Renal cortical epithelial cell (primary cell): ENCODE measurements at places on chromosomes 1 and 21.

DNA sequence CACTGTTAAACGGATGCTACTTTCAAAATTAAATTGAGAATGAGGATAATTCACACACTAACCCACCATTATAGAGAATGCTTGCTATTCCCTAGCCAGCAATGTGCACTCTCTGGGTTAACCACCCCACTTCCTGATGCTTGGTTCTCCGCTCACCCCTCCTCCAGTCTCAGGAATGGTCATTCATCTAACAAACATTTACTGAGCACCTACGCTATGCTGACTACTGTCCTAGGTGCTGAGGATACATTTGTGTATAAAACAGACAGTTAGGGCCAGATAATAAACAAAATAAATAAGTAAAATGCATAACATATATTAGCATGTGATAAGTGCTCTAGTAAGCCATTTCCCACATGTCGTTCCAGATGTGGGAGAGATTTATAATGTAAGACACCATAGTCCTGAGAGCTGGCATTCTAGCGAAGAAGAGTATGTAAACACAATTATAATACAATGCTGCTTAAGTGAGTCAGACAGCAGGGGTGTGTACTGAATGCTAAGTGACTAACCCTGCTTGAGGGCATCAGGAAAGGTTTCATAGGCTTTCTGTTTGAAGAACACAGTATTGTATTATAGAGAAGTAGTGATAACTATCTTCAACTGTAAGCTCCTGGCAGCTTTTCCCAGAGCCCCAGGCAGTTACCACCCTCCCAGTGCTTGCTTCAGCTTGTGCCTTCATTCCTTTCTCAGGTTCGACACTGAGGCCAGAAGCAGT, 126.7 kb upstream of the CACHD1 start:
- peak; percentile 98 for DNase-seq

DNA sequence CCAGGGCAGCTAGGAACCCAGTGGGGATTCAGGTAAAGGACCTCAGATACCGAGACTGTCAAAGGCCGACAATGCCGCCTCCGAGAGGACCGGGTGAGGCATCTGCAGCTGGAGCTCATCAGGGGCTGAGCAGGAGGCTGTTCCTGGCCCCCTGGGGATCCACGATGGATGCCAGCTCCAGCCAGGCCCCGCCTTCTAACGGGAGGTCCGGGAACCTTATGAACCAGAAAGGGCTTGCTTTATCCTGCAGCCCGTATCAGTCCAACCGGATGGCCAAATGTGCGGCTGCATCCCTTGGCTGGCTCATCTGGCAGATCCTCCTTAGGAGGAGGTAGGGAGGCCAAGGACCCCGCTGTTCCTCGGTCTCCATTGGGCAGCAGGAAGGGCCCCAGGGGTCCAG, 32.0 kb downstream of the SLC45A1 start:
- no peak for DNase-seq

DNA sequence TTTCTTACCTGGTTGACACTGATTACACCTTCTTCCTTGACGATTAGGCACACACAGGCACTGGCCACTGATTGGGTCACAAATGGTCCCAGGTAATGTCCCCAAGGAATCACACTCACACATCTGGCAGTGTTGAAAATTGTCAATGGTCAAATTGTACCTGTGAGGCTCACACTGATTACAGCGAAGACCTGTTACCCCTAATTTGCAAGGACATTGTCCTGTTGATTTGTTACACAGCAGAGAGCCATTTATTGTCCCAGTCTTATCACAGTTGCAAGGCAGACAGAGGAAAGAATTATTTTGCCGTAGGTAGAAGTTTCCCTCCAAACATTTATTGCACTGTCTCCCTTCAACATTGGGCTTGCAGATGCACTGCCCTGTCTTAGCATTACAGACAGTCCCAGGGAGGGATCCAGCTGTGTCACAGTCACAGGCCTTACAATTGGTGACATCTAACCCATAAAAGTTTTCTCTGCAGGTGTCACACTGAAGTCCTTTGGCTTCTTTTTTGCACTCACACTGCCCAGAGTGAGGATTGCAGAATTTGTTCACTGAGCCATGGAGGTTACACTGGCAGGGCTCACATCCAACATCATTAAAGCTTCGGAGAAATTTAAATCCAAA, 176.6 kb downstream of the USH2A start:
- DNase-seq = no peak

DNA sequence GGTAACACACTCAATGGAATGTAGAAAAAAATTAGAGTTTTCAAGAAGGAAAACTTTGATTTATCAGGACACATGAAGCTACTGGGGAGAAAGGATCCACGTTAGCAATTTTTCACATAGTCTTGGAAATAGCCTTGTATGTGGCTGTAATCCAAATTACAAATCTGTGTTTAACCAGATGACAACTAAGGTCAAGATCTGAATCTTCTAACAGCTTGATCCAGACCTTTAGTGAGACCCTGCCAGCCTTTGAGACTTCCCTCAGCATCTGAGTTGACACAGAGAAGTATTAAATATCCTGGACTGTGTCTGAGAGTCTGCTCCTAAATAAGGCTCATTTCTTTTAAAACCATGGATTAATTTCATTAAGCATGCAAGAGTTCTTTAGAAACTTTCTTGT, 135.9 kb upstream of the KCNK2 start:
- DNase-seq = no peak

GRCh38 chr1:159866905-159867663, 4.6 kb upstream of the VSIG8 start:
- DNase-seq = no peak

DNA sequence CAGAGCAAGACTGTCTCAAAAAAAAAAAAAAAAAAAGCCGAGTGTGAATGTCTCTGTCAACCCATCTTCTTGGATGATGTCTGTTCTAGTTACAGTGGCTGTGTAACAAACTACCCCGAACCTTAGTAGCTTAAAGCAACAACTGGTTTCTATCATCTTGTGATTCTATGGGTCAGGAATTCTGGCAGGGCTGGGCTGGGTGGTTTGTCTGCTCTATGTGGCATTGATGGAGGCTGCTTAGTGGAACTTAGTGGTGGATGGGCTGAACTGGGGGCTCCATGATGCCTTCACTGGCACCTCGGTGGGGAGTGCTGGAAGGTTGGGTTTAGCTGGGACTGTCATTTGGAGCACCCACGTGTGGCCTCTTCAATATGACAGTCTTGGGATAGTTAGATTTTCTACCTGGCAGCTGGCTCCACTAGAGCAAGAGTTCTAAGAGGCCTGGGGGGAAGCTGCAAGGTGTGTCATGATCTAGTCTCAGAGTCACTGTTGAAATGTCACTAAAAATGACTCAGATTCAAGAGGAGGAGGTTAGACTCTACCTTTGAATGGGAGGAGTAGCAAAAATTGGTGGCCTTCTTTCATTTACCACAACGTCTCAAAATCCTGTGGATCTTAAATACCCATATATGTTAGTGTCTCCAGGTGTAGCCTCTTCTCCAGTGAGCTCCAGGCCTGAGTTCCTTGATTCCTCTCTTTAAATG, 18.6 kb downstream of the ACOT11 start:
- DNase-seq = no peak

DNA sequence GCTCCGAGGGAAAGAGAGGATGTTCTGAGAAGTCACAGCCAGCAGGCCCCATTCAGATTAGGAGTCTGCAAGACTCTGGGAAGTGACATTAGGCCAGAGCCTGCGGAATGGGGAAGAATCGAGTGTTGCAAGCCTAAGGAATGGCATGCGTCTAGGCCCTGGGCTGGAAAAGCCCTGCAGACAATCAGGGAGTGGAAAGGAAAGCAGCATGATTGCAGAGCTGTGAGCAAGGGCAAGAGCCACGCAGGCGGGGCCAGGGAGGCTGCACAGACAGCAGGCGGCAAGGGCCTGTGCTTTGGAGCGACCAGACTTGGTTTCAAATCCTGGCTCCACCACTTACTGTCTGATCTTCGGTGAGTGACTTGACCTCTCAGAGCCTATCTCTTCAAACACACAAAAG, 118.2 kb downstream of the RRAGC start:
- no peak for DNase-seq

DNA sequence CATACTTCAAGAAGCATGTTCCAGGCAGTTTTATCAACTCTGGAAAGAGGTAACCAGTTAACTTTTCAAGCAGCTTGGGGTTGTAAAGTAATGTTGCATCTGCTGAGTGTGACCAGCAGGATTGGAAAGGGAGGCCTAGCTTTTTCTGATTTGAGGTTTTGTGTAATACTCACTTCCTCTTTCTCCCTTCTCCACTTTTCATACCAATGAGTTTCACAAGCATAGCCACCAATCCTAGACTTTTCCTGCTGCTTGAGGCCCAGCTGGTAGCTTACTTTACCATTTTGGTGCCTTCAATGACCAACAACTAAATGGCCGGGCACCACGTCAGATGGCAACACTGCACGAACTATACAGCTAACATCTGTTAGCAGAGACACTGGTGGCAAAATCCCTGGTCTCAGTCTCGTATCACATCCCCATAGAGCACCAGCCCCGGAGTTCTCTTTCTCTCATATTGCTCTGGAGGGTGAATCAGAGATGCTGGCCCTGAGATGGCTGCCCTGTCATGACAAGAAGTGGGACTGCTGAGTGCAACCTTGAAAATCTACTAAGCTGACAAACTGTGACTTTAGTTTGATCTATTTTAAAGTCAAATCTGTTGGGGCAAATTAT, 14.8 kb upstream of the GPR88 start:
- no peak for DNase-seq

DNA sequence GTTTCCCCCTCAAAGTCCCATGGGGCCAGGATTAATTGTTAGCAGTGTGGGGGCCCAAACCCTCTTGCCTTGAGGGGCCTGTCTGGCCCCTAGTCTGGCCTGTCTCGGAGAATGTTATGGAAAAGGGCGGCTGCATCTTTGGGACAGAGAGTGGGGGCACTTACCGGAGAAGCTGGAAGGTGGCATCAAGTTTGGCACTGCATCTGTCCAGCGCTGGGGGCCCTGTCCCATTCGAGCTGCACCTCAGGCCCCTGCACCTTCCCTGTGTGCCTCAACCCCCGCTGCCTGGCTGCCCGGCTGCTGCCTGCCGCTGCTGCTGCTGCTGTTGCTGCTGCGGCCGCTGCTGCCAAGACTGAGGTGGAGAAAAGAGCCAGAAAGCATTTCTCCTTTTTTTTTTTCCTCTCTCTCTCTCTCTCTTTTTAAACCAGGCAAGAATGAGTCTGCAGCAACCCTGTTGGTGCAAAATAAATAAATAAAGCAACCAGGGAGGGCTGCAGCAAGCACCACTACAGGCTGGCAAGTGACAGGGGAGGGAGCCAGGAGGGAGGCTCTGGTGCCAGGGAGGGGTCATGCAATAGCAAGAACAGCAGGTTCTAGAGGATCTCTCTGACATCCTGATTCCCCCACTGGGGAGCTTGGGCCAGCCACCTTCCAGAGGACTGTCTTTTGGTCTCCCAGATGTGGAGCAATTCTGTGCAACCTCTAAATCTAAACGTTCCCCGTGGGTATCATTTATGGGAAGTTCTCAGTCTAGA, at the start of gene LINGO4:
LINGO4 (minus strand) TSS at position 354 of the 755 bp plus-strand sequence. CDS start 2,715 bp downstream, outside the sequence.
- no peak for DNase-seq

DNA sequence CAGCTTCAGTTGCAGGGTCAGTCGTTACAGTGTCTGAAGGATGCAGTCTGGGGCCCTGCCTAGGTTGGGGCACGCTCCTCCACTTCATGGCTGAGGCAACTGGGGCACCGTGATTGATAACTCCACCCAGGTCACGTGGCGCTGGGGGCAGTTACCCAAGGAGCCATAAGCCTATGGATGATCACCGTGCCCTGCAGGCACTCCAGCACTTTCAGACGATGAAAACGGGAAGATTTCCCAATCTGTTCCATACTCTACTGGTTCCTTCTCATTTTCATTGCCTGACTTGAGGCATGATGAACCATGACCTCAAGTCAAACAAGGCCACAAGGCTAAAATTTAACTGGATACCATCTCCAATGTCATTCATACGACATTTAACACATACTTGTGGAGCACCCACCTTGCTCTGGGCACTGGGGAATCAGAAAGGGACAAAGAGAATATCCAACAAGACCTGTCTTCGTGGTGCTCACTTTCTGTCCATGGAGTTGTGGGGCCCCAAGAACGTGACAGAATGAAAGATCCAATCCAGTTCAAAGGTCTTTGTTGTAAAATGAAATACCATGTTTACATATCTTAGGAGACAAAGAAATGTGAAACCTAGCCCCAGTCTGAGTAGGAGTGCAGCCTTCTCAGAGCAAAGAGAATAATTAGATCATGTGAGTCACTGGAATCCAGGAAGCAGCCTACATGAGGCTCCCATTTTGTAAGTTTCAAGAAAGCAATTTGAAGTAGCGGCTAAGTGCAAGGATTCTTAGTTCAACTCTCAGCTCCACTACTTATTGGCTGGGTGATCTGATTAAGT, 39.4 kb upstream of the SPOCD1 start:
- DNase-seq = peak; percentile 81

- no peak for DNase-seq
Measured at GRCh38 chr1:44632598-44632997, 41.7 kb downstream of the TMEM53 start.

DNA sequence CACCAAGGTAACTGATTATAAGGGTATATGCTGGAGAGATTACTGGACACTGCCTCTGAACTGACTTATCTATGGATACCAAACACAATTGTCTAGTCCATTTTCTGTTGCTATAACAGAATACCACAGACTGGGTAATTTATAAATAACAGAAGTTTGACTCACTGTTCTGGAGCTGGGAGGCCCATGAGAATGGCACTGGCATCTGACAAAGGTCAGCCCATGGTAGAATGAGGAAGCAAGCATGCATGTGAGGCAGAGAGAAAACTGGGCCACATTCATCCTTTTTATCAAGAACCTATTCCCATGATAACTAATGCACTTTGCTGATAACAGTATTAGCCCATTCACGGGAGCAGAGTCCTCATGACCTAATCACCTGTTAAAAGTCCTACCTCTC, 37.4 kb downstream of the FCER1A start:
- peak; percentile 94 for DNase-seq

- DNase-seq = peak; percentile 26
Measured at GRCh38 chr1:14255711-14256110, 342.8 kb upstream of the KAZN start.

DNA sequence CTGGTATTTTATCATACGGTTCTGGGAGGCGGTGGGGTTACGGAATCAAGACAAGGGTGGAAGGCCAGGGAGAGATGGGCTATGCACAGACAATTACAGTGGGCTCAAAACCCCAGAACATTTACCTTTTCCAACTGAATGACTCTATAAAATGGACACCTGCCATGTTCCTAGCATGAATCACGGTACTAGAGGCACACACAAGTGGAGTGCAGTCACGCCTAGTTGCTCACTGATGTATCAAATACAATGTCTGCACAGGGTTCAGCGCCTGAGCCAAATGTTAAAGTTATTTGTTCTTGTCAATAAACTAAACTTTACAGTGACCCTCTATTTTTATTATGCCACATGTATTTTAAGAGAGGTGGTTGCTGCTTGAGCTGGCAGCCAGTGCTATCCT, 121.4 kb downstream of the ATG4C start:
- peak; percentile 63 for DNase-seq

- no peak for DNase-seq
Measured at GRCh38 chr1:1374589-1374928, 448 bp downstream of the AURKAIP1 start.

- no peak for DNase-seq
Measured at GRCh38 chr1:245698860-245699259, 544.1 kb downstream of the KIF26B start.

DNA sequence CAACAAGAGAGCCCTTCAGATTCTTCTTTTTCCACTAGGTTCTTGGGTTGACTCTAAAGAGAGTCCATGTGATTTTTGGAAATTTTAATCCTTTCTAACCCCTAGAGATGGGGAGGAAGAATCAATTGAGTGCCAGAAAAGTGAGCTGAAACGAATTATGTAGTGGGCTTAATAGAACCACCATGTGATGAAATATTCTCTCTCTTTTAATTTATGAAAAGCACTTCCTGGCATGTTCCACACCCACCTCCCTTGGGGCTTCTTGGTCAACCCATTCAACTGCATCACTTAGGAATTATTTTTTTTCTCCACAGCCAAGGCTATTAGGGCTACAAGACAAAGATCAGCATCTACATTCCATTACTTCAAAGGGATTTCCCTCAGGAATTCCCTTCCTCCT, 79.6 kb downstream of the ZC3H11B start:
- peak; percentile 54 for DNase-seq
